ENCODE measurements at places on chromosomes 1 and 21.

DNA sequence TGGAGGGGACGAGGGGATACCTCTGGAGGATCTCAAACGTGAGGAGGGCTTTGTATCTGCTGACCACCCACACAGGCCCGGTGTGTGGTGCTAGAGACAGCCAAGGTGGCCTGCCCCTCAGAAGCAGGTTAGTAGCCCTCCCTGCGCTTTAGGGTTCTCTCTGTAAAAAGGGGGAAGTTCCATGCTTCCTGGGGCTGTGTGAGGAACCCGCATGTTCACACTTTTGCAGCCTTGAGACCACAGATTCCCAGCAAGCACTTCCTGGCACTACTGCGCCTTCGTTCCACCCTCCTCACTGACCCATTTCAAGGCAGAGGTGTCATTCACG lies 7.9 kb upstream of the GUCA2B start:
- DNase-seq, result no peak

- DNase-seq, result no peak
These were observed 76.6 kb downstream of the NGF start for GRCh38 chr1:115261496-115261895.

DNA sequence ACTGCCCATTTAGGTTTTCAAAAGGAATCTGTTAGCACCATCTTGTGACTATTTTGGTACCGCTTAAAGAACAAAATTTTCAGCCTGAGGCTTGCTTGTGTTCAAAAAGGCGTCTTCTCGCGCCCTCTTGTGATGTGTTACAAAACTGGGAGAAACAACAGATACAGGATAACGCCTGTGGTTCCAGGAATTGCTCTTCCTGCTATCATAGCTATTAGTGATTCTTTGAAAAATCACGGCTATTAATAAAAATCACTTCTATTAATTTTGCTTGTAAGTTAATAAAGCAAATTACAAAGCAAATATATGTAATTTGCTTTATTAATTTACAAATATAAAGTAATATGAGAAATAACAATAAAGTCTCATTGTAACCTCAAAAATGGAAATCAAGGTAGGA lies 82.2 kb upstream of the ABCD3 start:
- peak; percentile 82 for DNase-seq

DNA sequence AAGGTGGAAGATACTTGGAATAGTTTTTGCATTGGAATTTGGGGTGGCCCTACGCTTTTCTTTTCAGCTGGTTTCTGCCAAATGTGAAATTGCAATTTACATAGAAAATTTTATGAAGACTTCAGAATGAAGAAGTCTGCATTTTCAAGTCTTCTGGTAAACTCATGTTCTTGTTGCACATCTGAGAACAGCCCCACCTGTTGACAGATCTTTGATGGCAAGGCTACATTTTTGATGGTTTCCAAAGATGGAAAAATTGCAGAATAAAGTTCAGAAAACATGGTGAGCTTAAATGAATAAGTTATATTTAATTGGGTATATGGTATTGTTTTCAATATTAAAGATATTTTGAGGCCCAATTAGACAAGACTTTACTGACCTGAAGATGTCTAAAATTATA lies 25.4 kb downstream of the OLFM3 start:
- no peak for DNase-seq

DNA sequence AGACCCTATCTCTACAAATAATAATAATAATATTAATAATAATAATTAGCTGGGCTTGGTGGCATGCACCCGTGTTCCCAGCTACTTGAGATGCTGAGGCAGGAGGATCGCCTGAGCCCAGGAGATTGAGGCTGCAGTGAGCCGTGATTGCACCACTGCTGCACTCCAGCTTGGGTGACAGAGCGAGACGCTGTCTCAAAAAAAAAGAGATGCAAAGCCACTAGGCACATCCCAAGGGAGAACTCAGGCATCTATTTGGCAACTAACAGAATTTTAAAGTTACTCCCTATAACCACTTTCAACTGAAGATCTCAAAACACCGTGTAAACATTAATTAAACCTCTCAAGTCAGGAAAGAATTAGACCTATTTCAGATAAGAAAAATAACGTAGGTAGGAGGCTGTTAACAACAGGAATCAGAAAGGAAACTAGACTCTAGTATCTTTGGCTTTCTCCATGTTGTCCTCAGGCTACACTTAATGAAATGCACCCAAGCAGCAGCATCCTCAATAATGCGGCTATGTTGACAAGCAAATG lies 3.7 kb downstream of the RNF19B start:
- no peak for DNase-seq

DNA sequence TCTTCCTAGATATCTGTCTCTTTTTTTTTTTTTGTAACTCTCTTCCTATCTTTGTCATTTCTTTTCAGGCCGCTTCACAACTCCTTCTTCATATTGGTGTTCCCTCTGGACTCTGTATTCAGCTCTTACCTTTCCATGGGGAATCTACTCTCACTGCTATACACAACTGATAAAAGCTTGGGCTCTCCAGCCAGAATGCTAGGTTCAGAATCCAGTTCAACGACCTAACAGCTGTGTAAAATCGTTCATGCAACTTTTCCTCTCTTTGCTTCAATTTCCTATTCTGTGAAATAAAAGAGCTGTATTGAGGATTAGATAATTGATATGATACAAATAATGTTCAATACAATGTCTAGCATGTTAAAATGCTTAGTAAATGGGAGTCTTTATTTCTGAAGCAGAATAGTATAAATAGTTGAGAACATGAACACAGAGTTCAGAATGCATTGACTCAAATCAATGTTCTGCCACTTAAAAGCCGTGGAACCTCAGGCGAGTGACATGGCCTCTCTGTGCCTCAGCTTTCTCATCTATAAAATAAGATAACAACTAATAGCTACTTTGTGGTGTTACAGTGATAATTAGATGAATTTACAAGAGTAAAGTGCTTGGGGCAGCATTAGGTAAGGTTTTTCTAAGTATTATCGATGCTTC lies 88.5 kb downstream of the DENND1B start:
- no peak for DNase-seq

GRCh38 chr1:11412141-11412540 lies 66.8 kb upstream of the DISP3 start:
- no peak for DNase-seq

Data from NCI-H510A (cell line).